Hematopoietic multipotent progenitor cell (in vitro differentiated cells): ENCODE measurements at places on chromosomes 13 and 19. TPM values are rescaled to one million over a fixed set of nuclear protein-coding genes. Genes with fewer than 3 reads are reported as not detected.

ZNF536 gene
- total RNA-seq, result under 0.01 TPM

NLRP11 gene
- total RNA-seq, result under 0.01 TPM

LYPD5 gene
- total RNA-seq, result 3.5 TPM

TUBB4A gene
- 7.0 TPM for total RNA-seq

SOX1 gene
- total RNA-seq, result not detected

CABP5 gene
- not detected for total RNA-seq

PGLYRP1 gene
- total RNA-seq, result 1.3 TPM

DNA sequence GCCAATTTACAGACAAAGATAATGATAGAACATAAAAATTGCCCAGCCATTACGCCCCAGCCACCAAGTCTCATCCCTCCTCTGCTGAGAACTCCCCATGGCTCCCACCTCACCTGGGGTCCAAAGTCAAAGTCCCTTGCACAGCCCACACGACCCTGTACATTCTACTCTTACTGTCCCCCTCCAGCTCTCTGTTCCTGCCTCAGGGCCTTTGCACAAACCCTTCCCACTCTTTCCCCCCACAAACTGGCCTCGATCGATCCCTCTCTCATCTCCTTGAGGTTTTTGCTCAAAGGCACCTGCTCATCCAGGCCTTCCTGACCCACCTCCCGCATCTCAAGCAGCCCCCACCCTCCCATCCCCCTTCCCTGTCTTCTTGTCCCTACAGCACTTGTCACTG is 1.3 kb downstream of the DOCK6 start:
- DNase-seq, result no peak

- no peak for DNase-seq
These were observed 58.3 kb upstream of the ZNF507 start for GRCh38 chr19:32287086-32287485.

GRCh38 chr13:113845723-113846635 is 17.9 kb downstream of the GAS6 start:
- DNase-seq, result no peak

DNA sequence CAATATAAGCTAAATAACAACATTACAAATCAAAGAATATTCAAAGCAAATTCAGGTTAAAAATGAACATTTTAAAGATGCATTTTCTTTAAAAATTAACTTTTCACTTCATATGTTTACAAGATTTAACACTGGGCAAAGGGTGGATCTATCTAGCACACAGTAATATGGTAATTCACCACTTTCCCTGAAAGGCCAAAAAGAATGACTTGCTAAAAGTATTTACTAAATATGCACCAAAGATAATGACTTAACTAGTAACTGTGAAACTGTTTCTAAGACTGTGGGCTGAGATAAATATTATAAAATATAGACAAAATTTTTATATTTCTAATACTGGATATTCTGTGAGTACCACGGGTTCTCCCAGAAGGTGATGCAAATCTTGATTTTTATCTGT is 4.5 kb upstream of the EEF1AKMT1 start:
- DNase-seq, result no peak

DNA sequence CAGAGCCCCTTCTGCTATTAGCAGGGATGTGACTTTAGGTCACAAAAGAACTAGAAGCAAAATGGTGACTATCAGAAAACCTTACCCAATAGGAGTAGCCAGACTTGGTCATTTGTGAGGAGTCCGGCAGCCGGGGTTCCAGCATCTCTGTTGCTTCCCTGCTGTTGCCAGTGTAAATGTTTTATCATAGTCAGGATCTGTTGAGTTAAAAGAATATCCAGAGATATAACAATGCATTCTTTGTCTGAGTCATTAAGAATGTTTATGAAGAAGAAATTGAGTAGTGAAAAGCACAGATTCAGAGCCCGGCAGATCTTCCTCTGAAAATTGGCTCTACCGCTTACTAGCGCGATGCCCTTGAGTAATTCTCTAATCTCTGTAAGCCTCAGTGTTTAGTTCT is 84.2 kb downstream of the COL4A2 start:
- no peak for DNase-seq

- no peak for DNase-seq
These were observed 147.4 kb downstream of the PDS5B start for GRCh38 chr13:32733690-32734089.

GRCh38 chr13:50015258-50015657 is at the start of gene KCNRG:
KCNRG (plus strand) TSS chr13:50015444; CDS start chr13:50015494, 50 bp downstream.
- no peak for DNase-seq

DNA sequence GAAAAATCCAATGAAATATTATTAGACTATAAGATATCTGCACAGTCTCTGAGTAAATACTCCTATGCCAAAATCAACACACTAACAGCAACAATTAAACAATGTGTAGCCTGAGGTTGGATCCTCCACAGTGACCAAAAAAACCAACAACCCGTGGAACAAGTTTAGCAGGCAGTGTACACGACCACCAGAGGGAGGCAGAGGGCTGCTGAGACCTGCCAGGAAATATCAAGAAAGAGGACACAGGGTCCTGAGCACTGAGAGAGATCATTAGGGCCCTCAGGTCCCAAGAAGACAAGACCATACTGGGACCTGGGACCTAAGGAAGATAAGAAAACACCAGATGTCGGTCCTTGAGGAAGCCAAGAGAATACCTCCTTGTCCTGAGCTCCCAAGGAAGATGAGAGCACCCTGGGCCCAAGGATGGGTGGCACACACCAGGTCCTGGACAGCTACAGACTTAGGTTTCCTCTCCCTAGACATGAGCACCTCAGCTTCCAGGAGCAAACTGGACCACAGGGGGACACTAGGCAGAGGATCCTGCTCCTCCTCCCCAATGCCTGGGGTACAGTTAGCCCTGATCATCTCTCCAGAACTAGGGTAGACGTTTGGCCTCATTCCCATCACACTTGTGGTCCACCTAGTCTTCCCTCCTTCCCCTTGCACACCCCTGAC is 822 bp upstream of the ZNF274 start:
- DNase-seq, result peak; percentile 43

DNA sequence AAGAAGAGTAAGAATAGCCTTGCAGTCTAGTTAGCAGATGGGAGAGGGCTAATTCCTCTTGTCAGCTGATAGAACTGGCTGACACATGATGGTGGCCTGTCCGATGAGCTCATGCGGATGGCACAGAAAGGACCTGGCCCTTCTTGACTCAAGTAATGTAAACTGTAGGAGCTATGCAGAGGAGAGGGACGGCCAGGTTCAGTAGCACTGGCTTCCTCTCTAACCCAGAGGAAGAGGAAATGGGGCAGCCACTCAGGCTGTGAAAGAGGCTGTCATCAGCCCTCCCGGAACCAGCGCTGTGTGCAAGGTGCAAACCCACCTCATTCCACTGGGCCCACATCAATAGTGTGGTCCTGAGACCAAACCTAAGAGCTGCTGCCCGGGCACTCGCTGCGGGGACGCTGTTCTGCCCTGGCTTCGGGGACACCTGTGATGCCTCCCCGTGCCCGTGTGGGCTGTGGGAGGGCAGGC is 30.8 kb upstream of the USE1 start:
- DNase-seq, result peak; percentile 24

- no peak for DNase-seq
These were observed 155.7 kb downstream of the ENOX1 start for GRCh38 chr13:43631106-43631505.

GRCh38 chr13:51221108-51221507 is 1.1 kb upstream of the FAM124A start:
- no peak for DNase-seq

GRCh38 chr19:7729831-7730285 is 2.1 kb downstream of the CLEC4G start:
- DNase-seq, result no peak

DNA sequence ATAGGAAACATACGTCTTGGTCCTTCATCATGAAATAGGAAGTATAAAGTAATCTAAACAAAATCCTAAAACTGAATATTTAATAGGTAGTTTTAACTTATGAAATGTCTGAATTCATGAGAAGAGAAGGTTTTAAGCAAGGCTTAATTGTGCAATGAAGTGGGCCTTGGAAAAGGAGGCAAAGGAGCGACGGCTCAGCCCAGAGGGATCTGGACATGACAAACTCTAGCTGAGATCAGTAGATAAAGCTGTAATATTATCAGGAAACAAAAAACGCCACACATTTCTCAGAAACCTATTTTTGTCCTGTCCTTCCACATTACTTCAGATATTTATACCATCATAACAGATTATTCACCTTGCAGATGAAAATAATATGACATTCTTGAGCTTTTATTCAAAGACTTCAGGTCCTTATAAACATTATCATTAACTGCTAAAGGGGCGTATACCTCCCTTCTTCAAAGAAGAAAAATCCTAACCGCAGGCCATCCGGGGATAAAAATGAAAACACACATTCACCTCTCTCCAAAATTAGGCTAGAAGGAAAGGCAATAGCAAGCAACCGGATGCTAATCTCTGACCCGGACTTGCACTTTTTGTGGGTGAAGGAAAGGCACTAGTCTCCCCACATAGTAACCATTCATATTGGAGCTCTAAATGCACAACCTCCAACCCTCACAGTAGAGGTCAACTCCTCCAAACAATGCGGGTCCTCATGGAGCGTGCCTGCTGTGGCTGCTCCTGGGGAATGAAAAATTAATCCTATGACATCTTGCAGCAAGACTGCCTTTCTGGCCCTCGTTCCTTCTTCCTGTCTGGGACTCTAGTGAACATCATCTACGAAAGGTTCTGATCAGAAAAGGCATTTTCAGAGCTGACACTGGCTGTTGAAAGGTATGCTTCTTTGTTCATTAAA is 108.8 kb downstream of the TBC1D4 start:
- DNase-seq, result no peak

GRCh38 chr13:45799451-45799850 is 52.1 kb downstream of the SIAH3 start:
- no peak for DNase-seq

GRCh38 chr19:11365557-11366117 is 8.8 kb upstream of the SWSAP1 start:
- DNase-seq, result no peak
